ENCODE measurements at places on chromosomes 1 and 21.
A peak's percentile ranks its signal among the peaks of the same experiment; 100 is the strongest.

GRCh38 chr1:10802944-10803715, 6.7 kb upstream of the CASZ1 start:
- DNase-seq, result no peak

GRCh38 chr1:19654886-19655717, 9.6 kb upstream of the HTR6 start:
- DNase-seq, result no peak

DNA sequence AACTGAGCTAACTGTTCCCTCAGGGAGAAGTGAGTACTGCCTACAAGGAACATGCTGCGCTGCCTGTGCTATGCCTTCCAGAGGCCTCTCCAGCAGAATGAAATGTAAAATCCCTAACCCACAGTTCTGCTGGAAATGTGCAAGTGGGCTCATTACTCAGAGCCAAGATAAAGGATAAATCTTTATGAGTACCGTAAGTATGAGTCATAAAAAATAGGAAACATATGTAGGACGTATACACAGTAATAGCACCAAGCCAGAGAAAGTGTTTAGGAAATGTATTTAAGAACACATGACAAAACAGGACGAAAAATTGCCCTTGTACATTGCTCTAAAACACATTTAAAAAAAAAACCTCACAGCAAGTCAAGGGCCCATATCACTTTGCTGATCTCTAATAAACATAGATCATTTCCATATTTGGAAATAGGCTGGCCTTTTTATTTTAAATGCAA, 104.6 kb downstream of the TGFBR3 start:
- DNase-seq, result peak; percentile 91

DNA sequence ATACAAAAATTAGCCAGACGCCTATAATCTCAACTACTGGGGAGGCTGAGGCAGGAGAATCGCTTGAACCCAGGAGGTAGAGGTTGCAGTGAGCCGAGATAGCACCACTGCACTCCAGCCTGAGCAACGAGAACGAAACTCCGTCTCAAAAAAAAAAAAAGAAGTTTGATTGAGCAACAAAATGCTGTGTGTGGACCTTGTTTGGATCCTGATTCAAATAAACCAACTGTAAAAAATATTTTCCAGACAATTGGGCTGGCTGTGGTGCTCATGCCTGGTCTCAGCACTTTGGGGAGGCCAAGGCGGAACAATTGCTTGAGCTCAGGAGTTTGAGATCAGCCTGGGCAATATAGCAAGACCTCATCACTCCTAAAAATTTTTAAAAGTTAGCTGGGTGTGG, 16.8 kb downstream of the PTAFR start:
- DNase-seq, result no peak

GRCh38 chr1:109383854-109384253, 13.9 kb downstream of the SORT1 start:
- no peak for DNase-seq

DNA sequence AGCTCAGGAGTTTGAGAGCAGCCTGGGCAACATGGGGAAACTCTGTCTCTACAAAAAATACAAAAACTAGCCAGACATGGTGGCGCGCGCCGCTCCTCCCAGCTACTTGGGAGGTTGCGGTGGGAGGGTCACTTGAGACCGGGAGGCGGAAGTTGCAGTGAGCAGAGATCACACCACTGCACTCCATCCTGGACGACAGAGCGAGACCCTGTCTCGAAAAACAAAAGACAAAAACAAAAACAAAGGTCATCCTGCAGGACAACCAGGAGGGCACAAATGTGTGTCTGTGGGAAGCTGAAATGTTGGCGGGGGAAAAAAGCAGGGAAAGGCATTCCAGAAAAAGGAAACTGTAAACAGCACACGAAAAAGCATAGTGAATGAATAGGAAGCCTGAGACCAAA, 104.1 kb upstream of the HNRNPU start:
- DNase-seq, result peak; percentile 16

GRCh38 chr1:98675282-98675681, 13.8 kb downstream of the SNX7 start:
- DNase-seq, result no peak

DNA sequence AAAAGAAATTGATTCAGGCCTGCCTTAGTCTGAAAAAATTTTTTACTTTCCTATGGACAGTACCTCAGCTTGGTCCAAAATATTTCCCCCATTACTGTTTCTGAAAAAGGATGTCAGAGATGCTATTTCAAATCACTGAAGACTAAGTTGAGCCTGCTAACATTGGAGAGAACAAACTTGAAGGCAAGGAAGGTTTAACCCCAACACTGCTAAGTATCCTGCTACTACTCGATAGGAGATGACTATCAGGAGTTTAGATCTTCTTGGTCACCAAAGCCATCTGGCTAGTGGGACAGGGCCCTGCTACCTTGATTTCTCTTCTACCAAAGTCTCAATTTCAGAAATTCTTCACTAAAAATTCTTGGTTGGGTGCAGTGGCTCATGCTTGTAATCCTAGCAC, 22.7 kb upstream of the POGZ start:
- no peak for DNase-seq

- peak; percentile 97 for DNase-seq
Measured at GRCh38 chr1:26900001-26900814, at the start of gene GPATCH3. Gene GPATCH3, minus strand, starts transcription at chr1:26900467. Its CDS starts 25 bp downstream, at chr1:26900442.

DNA sequence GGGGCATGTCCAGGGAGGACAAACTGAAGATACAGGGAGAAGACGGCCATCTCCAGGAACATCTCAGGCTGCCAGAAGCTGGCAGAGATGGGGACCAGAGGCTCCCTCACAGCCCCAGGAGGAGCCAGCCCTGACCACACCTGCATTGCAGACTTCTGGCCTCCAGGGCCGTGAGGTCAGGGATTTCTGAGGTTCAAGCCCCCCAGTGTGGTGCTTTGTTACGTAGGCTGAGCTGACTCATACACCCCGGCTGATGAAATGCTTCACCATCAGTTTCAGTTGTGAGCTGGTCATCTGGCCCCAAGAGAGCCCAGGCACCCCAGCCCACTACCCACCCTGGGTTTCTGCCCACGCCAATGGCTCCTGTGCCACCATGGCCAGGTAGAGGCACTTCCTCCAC, 106.4 kb downstream of the SIK1 start:
- DNase-seq, result no peak

GRCh38 chr1:33714421-33714820, 149.5 kb upstream of the HMGB4 start:
- no peak for DNase-seq

DNA sequence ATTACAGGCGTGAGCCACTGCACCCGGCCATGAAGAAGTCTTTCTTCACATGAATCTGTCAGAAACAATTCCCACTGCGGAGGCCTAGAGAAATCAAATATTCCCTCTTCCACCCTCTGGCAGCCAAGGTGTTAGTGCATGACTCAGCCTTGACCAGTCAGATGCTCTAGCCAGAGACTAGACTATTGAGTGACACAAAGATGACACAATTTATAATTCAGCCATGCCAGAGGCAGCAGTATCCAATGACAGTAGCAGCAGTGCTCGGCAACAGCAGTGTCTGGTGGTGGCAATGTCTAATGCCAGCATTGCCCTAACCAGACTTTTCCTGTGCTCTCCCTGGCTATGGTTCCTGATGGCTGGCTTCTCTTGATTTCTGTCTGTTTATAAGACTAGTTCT, 8.7 kb downstream of the CTXND2 start:
- DNase-seq, result no peak

DNA sequence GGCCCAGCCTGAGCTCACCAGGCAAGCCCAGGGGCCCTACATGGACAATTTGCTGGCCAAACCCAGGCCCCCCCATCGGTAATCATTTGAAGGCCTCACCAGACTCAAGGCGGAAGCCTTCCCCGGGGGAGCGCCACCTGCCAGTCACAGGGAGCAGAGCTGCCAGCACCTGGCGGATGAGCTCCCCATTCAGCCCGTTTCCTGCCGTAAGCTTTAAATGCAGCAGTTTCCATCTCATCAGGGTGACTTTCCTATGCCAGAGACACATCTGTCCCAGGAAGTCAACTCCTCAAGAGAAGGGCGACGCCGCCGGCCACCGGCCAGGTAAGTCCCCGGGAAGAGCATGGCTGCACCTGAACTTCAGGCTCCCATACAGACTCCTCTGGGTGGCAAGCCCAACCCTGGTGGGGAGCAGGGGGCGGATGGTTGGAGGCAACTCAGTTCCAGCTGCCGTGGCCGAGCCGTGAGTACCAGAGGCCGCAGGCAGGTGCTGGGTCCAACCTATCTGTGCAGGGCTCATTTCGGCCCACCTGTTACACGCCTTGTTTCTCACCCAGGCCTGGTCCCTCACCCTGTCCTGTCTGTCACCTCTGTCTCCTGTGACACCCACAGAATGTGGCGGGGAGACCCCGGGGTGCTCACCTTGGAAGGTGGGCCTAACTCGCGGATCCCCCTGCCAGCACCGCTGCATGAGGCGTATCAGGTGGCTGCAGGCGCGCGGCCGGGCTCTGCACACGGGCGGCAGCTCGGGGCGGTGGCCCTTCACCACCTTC, 20.7 kb downstream of the RIPK4 start:
- DNase-seq, result no peak

- DNase-seq, result no peak
Measured at GRCh38 chr1:3465091-3465934, 10.8 kb downstream of the ARHGEF16 start.

GRCh38 chr1:65420590-65421350, at the start of the genes LEPR and LEPROT:
Gene LEPR, plus strand, starts transcription at chr1:65420668. Its CDS starts 144,898 bp downstream, at chr1:65565566.
Gene LEPROT, plus strand, starts transcription at chr1:65420668. Its CDS starts 57 bp downstream, at chr1:65420725.
- DNase-seq, result no peak

- no peak for DNase-seq
Measured at GRCh38 chr21:41794600-41794999, 27.7 kb upstream of the RIPK4 start.

- DNase-seq, result no peak
Measured at GRCh38 chr21:42027822-42028765, 17.9 kb upstream of the ZBTB21 start.

- peak; percentile 84 for DNase-seq
Measured at GRCh38 chr1:66944330-66945274, 19.8 kb downstream of the MIER1 start.

All from fibroblast of the aortic adventitia (primary cell).